ENCODE measurements at places on chromosomes 16 and 17. TPM values are rescaled to one million over a fixed set of nuclear protein-coding genes. Genes with fewer than 3 reads are reported as not detected.
A peak's percentile ranks its signal among the peaks of the same experiment; 100 is the strongest.

The CCL23 gene
- not detected for total RNA-seq

- DNase-seq = no peak
These were observed 7.4 kb upstream of the MEAK7 start for GRCh38 chr16:84511831-84512230.

GRCh38 chr17:76643553-76644148, at the start of gene ST6GALNAC1:
Gene ST6GALNAC1 (minus strand): TSS chr17:76643757. CDS start chr17:76643638, 119 bp downstream.
- no peak for DNase-seq

The DPEP3 gene
- not detected for total RNA-seq

DNA sequence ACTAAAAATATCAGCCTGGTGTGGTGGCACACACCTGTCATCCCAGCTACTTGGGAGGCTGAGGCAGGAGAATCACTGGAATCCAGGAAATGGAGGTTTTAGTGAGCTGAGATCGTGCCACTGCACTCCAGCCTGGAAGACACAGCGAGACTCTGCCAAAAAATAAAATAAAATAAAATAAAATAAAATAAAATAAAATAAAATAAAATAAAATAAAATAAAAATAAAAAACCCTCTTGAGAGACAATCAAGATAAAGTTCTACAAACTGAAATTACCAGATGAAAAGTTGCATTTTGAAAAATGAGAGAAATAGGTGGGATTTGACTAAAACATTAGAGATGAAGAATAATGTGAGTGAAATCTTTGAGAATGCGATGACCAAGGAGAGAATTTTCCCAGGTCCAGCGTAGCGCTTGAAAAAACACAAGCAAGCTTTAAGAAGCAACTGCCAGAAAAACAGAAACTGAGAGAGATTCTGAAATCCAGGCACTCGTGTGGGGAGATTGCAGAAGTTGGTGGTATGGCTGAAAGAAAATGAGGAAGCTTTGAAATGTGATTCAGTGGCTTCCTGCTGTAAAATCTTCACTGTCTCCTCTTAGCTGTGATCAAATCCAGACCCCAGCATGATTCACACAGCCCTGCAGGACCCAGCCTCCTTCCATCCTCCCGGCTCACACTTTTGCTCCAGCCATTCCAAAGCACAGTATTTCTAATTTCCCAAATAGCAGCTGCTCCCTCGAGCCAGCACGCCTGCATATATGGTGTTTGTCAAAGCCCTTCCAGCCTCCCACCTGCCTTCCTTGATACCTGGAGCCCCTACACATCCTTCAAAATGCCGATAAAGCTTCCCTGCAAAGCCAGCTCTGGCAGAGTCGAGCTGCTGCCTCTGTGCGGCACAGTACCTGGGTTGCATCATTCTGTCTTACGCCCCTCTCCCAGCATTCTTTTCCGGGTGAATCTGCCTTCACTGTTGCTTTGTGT, 8.2 kb upstream of the CD300E start:
- DNase-seq = peak; percentile 45

Data from GM12878 (cell line).